ENCODE measurements at places on chromosomes 2 and 18.

GRCh38 chr2:216234106-216234505 lies 125.0 kb downstream of the XRCC5 start:
- DNase-seq, result no peak

GRCh38 chr18:56402872-56403516 lies 235.4 kb downstream of the TXNL1 start:
- DNase-seq, result peak; percentile 80

GRCh38 chr18:59835605-59836379 lies 64.0 kb upstream of the PMAIP1 start:
- no peak for DNase-seq

DNA sequence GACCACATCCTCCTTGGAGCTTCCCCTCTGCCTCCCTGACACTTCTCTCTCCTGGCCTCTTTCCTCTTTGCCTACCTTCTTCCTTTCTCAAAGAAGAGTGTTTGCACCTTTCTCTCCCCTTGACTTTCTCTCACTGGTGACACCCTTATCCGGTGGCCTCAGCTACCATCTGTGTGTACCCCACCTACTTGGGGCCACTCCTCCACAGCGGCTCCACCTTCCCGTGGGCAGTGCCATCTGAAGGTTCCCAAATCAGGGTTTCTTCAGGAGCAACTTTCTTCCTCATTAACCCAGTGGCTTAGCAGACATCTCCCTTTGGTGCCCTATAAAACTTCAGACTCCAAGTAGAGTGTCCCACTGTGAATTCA lies 5.3 kb upstream of the NCL start:
- no peak for DNase-seq

- DNase-seq, result no peak
Measured at GRCh38 chr18:74679679-74680076, 82.0 kb downstream of the ZNF407 start.

- DNase-seq, result no peak
Measured at GRCh38 chr2:159226608-159227385, 59.7 kb downstream of the WDSUB1 start.

- no peak for DNase-seq
Measured at GRCh38 chr2:85178154-85178553, 45.0 kb downstream of the TCF7L1 start.

DNA sequence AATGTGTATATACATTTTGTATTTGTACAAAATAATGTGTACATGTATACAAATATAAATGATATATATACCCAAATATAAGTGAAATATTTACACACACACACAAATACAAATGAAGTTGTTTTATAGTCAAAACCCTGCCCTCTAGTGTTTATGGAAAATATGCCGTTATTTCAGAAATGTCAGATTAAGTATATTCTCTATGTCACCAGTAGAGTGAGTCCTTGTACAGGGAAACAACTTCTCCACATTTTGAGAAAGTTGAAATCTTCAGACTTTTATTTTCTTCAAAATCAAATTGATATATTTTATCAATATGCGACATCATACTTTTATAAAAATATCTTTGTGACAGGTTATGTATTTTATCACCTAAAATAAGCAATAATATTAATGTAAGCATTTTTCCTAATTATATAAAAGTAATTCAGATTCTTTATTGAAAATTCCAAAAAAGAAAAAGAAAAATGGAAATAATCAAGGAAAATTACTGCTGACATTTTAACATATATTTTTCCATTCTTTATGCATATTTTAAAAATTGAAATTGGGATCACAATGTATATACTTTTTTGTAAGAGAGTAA lies 22.4 kb downstream of the ARL6IP6 start:
- DNase-seq, result peak; percentile 28

GRCh38 chr2:127702395-127703009 lies 1.2 kb downstream of the SFT2D3 start:
- no peak for DNase-seq

DNA sequence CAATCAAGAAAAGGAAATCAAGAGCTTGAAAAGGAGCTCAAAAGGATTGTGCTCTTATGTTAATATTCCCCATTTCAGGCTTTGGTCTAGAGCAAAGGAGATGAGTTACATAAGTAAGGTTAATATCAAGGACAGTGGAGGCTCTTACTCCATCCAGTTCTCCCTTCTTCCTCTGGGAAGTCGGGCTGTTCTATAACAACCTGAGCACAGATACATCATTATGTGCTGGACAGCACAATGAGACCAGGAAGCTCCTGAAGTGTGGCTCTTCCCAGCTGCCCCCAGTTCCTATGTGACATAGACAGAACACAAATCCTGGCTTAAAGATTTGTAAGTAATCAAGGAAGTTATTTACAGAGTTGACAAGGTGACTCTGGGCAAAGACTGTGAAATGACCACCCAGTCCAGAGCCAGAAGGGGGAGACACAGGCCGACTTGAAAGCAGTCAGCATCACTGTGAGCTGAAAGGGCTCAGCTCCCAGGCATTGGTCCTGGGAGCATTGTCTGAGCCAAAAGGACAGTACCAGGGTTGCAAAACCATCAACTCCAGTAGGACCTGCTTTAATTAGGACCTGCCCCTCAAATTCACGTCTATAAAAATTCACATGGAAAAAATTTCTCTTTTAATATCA lies 917.6 kb upstream of the ACVR2A start:
- peak; percentile 37 for DNase-seq

DNA sequence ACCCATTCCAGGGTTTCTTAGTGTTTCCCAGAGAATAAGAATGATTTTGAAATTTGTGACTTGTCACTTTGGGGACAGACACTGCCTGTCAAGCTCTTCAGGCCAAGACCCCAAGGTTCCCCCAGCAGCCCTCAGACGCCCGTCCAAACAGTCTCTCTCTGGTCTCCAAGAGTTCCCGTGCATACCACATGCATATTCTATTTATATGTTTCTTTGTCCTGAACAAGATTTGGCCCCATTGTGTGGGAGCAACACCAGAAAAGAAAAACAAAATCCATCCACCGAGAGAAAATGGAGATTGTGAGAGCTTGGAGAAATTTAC lies 52.2 kb upstream of the CTAGE1 start:
- DNase-seq, result no peak

GRCh38 chr18:48540251-48541025 lies 1.6 kb downstream of the CTIF start:
- DNase-seq, result no peak

DNA sequence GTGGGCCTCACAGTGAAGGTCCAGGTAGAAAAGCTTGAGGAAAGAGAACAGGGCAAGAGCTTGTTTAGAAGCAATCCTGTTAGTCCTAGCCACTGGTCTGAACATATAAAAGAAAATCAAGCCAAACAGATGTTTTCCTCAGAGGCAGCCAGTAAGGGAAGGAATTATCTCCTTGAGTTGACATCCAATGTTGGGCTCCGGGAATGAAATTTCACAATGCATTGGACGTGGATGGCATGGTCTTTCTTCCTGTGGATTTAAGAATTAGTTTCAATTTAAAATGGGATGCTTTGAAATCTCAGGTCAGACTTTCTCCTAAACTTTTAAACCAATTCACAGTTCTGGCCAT lies 92.1 kb downstream of the ACKR3 start:
- no peak for DNase-seq

GRCh38 chr2:234723400-234723799 lies 226.5 kb upstream of the ARL4C start:
- DNase-seq, result no peak

- DNase-seq, result no peak
Measured at GRCh38 chr2:29900971-29901633, 20.3 kb downstream of the ALK start.

DNA sequence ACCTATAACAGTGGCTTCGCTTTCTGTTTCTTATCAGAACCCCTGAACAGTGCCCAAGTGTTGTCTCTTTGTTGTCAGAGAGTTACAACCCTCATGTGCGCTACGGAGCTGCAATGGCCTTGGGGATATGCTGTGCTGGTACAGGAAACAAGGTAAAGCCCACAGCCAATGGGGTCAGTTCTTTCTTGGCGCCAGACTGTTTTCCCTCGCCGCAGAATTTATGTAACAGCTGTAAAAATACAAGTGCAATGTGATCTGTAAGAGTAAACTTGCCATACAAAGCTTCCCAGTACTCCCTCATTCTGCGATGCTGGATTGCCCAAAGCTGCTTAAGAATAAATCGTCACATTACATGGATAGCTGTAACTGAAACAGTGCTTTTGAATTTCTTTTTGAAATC lies 13.9 kb upstream of the HTR2B start:
- no peak for DNase-seq

DNA sequence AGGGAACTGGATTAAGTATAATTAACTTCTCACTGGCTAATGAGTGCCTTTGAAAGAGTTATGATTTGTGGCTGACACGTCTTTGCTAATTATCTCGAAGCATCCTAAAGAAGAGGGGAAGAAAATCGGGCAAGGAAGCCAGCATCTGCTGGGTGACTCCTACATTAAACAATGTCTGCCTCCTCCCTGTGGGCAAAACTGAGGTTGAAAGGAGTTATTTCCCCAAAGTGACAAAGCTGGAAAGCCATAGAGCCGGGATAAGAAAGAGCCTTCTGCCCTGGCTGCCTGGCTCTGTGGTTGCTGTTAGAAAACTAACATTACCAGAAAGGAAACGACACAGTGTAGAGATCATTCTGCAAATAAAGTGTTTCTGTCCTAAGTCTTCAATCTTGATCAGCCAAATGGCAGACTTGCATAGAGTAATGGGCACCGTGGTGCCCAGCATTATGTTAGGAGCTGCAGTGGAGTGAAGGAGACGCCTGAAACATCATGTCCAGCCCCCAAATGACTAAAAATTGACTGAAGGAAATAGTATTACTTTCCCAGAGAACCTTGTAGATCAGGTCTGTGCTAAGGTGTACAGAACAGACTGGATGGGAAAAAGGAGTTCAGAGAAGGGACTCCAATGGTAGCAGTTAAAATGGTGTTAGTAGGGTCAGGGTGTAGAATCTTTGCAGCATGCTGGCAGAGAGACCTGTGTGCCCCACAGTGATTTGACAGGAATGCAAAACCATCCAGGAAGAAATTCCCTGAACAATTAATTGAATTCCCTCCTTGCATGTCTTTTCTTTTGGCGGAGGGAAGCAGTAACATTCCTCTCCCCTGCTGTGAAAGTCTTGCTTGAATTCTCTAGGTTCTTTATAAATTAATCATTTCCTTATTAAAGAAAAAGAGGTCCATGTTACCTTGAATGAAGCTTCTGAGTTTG lies 44.4 kb downstream of the ALPK2 start:
- DNase-seq, result peak; percentile 62

- DNase-seq, result peak; percentile 26
Measured at GRCh38 chr2:166234112-166234846, 106.5 kb upstream of the SCN1A start.

DNA sequence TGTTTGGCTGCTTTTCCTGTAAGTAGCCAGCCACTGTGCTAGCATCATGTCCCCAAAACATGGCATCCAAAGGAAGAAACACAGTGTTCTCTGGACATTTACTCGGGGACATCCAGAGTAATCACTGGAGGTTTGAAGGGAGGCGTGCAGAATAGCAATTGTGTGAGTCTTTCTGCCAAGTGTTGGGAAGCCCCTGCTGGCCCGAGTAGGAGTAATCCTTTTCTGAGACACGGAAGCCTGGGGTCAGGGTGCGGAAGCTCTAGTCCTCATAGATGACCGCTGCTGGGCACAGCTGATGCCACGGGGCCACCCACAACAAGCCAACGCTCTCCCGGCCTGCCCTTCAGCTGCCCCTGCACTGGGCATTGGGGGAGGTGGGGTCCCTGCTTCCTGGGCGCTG lies 24.8 kb upstream of the HDAC4 start:
- DNase-seq, result no peak

DNA sequence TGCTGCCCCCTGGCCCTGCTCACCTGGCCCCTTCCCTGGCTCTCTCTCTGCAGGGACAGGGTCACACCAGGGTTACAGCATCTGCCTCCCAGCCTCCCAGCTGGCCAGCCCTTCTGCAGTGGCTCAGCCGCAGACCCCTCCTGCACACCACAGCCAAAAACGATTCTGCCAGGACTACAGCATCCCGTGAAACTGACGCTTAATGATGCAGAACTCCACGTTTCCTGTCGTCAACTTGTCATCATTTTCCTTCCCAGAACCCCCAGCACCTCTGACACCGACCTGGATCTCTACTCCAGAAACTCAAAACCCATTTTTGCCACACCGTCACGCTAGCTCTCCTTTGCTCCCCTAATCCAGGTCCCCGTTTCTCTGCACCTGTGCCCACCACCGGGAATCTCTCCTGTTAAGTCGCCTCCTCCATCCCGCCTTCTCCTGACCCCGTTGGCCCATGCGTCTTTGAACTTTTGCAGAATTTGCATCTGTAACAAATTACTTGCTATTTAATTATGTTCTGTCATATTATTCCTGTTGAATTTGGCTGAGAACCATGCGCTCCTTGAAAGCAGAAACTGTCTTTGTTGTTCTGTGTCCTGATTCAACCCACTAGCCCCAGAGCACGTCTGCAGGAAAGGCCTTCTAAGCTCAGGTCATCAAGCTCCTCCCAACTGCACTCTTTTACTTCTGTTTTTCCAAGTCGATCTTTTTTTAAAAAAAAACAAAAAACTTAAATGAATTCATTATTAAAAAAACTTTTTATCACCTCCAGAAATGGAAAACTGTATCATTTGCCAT lies 173.2 kb upstream of the COPS8 start:
- no peak for DNase-seq

DNA sequence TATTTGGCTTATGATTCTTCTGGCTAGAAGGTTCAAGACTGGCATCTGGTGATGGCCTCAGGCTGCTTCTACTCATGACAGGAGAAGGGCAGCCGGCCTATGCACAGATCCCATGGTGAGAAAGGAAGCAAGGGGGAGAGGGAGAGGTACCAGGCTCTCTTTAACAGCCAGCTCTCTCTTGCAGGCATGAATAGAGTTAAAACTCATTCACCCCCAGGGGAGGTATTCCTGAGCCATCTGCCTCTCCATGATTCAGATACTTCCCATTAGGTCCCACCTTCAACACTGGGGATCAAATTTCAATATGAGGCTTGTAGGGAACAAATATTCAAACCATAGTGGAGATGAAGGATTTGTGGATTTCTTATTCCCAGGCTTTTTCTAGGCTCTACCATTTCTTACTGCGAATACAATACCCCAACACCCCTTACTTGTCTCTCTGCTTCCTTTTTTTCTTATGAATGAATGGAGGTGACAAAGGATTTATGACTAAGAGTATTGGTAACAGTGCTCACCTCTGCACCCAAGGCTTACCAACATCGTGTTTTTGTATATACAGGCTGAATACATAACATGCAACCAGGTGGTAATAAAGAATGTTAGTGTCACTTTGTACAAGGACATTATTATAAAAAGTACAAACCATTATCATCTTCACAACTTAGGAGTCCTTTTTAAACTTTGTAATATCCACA lies 454.6 kb upstream of the TRIB2 start:
- DNase-seq, result no peak

DNA sequence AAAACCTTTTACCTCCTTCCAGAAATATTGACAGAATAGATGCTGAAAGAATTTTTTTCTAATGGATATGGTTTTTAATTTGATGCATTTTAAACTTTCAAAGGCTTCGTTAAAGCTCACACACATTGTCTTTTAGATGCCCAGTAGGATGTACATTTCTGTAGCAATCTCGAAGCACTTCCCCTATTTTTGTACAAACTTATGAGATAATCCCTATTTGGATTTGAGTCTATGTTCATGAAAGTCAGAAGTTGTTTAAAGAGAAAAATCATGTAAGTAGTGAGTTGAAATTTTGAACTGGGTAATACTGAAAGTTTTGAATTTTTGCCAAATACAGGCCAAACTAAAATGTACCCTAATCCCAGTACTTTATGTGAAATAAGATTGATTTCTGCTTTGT lies 38.1 kb upstream of the MMADHC start:
- DNase-seq, result no peak

- no peak for DNase-seq
Measured at GRCh38 chr2:187543488-187543887, 10.7 kb downstream of the TFPI start.

GRCh38 chr18:42559069-42559690 lies 556.3 kb downstream of the RIT2 start:
- DNase-seq, result no peak

All from GM04504 (cell line).